Glutamatergic neuron (in vitro differentiated cells): ENCODE measurements at places on chromosomes 13 and 19.

DNA sequence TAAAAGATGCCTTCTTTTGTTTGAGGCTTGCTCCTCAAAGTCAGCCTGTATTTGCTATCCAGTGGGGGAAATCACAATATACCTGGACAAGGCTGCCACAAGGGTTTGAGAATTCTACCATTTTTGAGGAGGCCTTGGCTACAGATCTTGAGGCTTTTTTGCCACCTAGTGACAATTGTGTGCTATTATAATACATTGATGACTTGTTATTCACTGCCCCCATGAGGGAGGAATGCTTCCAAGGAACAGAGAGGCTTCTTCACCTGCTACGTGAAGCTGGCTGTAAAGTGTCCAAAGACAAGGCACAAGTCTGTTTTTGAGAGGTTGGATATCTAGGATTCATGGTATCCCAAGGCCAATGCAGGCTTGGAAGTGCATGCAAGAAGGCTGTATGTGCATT lies 72.5 kb downstream of the ZNF708 start:
- no peak for DNase-seq

DNA sequence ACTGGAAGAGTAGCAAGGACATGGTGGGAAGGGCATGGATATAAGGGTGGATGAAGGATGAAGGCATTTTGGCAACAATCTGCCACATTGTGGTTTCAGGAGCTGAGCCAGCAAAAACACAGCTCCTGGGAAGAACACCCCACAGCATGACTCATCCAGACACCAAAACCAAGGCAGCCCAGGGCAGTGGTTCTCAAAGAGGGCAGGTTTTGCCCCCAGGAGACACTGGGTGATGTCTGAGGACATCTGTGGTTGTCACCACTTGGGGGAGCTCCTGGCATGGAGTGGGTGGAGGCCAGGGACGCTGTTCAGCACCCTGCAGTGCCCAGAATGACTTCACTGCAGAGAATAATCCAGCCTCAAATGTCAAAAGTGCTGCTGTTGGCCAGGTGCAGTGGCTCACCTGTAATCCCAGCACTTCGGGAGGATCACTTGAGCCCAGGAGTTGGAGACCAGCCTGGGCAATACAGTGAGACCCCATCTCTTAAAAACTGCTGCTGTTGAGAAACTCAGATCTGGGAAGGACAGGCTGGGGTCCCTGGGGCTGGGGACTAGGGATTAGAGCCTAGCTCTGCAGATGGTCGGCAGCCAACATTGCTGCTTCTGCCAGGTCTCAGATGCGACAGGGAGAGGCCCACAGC lies 16.1 kb downstream of the ZFR2 start:
- no peak for DNase-seq

DNA sequence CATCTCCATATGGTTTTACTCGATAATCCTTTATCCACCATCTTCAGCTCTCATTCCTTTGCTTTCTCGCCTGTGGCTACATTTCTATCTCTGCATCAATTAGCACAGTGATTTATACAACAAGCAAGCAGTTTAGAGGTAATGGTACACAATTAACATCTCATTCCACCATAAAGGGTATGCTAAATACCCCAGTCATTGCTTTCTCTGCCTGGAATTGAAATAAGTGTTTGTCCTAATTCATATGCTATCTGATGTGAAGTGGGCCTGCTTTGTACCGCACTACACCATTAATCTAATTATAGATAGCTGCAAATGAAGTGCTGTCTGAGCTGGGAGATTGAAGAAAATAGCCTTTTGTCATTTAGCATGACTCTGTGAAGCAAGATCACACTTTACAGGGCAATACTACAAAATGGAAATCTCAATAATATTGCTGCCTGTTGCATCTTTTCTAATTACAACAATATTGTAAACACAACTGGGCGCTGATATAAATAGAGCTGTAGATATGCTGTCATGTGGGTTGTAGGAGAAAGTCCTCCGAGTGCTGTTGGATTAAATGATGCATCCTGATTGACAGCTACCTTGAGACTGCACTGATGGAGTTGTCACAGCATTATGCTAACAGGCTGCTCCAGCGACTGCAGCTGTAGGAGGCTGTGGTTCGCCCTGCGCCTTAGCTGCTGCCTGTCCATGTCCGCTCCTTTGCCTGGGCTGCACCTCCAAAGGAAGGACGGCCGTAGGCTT lies 78.2 kb downstream of the GGACT start:
- DNase-seq = peak; percentile 64

DNA sequence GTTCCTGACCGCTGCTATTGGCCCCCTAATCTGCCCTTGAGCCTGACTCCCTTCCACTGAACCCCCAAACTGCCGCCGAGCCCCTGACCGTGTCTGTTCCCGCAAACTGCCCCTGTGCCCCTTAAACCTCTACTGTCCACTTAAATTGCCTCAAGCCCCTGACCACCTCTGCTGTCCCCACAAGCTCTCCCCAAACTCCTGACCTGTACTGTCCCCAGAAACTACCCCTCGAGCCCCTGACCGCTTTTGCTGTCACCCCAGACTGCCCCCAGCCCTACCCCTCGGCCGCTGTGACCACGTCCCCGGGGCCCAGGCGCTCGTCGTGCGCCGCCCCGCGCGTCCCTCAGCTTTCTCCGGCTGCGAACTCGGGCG lies 382 bp downstream of the ZNF77 start:
- DNase-seq = no peak

DNA sequence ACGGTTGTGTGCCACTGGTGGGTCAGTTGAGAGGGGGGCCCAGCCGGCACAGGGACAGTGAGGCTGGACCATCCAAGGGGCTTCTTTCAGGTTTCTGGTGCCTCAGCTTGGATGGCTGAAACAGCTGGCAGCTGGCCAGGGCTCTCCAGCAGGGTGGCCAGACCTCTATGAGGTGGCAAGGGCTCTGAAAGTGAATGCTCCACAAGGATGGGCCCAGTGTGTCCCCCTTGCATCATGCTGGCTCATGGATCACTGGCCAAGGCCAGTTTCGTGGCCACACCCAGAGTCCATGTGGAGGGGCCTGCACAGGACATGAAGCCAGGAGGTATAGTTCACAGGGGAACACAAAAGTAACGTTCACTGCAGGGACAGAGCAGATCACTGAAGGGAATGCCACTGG lies 49.6 kb downstream of the CDADC1 start:
- DNase-seq = no peak

DNA sequence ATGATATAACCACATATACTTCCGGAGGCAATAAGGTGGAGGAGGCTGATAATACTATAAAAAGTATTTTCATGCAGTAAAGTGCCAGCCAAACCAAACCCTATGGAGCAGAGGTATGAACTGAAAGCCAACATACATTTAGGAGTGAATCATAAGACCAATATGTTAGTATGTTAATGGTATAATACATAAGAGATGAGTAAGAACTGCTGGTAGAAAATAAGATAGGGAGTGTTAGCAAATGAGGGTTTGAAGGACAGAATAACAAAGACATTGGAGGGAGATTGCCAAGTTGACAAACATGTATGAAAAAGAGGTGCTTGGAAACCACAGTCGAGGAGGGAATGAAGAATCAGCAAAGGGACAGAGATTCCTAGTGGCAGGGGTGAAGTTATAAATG lies 10.8 kb downstream of the ENOX1 start:
- no peak for DNase-seq

DNA sequence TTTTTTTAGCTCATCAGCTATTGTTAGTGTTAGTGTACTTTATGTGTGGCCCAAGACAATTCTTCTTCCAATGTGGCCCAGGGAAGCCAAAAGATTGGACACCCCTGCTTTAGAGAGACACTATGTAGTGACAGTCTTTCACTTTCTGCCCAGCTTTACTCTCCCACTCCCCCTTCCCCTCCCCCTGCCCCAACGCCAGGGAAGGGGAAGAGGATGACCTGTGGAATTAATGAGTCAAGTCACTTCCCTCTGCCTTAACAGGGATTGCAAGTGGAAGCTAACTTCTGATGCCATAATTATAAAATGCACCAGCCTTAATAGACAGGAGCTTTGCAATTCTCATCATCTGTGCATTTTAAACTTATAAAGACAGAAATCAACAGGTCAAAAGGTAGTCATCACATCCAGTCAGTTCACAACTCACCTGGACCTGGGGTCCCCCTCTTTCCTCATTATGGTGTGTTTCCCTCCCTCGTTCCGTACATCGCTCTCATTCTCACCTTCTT lies 1.6 kb downstream of the ZNF415 start:
- no peak for DNase-seq

DNA sequence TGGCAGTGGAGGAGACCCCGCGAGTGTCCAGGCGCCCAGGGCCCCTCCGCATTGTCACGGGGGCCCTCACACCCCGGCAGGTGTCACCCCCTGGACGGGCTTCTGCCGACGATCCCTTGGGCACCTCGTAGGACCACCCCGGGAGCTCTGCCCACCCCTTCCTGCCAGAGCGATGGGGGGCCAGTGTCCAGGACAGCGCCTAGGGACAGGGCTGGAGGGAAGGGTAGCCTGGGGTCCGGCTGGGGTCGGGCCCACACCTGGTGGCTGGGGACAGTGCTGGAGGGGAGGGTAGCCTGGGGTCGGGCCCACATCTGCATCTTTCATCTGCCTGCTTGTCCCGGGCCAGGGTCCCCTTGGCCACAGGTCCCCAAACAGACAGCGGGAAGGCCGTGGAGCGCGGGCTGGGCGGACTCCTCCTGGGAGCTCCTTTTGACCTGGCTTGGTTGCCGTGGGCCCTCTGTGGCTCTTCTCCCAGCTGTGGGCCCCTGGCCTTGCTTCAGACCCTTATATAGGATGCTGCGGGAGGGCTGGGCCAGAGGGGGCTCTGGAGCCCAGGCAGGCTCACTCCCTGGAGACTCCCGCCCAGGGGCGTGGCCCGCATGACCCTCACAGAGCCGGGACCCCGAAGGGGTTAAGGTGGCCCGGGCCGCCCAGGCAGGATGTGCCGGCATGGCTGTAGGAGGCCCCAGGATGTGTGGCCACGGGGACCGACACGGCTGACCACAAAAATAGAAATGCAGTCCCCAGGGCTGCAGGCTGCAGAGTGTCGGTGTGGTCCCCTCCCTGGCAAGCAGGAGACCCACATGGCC lies 74.1 kb upstream of the MCF2L start:
- DNase-seq = peak; percentile 29

DNA sequence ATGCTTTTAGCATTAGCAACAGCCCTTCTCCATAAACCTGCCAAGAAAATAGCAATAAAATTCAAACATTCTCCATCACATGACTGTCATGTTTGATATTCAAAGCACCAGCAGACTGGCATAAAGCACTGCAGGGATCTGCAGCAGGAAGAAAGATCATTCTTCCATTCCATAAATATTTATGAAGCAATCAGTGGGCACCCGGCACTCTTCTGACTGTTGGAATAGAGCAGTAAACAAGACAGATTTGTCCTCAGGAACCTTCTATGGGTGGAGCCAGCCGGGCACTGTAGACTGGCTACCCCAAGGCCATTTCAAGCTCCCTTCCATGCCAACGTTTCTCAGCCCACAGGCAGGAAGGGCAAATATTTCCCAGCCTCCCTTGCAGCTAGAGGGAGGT lies 25.5 kb downstream of the PLA2G4C start:
- no peak for DNase-seq

GRCh38 chr13:104309431-104309830 lies 1243.2 kb upstream of the SLC10A2 start:
- no peak for DNase-seq

DNA sequence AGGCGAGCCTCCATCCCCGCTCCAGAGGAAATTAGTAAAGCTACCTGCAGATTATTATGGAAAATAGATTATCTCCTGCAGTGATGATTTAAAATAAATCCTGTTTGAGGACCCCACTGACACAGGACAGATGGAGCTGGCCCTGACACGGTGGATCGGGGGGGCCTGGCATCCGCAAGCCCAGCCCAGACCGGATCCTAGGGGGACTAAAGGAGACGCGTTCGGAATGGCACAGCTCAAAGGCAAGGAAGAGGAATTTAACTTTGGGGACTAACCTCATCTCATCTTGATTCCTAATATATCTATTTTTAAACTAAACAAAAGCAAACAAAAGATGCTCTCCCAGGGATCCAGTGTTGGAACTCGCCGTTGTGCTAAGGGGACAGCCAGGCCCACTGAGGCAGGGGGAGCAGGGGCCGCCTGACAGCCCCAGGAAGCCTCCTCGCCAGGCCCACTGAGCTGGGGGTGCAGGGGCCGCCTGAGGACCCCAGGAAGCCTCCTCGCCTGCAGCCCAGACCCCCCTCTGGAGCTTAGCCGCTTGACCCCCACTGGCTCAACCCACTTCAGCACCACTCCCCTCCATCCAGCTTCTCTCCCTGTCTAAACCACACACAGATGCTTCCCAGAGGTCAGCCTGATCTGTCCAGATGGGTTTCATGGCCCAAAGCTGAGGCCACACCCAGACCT lies 78.6 kb downstream of the SPACA7 start:
- no peak for DNase-seq

DNA sequence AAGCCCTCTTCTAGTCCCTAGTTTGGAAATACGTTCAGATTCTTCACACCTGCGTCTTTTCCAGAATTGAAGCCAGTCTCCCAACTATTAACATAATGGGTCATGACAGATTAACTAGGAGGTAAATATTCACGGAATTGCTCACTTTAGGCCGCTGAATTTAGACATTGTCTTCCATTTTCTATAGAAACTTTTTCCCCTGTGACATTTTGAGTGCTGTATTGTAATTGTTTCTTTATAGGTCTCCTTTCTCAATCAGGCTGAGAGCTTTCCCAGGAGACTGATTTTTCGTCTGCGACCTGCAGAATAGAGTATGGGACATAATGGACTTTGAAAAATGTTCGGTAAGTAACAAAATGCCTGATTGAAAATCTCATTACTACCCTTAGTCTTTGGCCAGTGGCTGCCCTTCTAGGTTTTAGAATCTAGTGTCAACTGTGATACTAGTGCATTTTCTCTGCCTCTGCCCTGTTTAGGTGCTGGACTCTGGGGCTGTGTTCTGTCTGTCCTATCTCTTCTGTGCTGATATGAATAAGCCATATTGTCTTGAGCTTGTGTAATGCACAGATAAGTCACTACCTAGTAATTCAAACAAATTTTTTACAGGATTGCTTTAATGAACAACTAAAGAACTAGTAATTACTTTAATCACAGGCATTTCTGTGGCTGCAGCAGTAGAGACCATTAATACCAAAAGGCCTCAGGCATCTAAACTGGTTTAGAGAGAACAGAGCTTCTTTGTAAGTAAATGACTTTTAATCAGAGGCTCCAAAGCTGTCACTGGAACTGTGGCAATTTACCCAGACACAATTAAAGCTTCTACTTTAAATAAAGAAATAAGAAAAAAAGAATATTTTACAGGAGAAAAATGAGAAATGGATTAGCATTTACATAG lies 122.4 kb upstream of the FREM2 start:
- no peak for DNase-seq

DNA sequence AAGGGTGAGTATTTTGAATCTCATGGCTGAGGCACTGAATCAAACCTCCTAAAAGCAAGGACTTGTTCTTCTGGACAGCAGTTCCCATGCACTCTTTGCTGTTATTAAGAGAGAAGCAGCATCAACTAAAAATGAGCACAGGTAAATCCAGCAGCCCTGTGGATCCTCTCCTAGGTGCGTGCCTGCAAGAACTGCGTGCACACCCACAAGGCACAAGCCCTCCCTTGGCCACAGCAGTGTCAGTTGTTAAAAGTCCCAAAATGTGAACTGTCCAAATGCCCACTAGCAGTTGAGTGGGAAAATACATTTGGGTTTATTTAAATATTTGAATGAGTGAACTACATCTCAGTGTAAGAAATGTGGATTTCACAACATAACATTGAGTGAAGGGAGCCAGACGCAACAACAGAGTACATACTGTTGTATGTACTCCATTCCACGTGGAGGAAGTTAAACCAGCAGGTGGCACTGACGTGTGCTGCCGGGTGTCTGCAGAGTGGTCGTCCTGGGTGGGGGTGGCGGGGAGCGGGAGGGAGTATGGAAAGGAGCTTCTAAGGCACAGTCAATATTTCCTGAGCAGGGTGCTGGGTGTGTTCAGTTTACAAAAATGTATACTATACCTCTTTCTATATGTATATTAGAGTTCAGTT lies 266.4 kb downstream of the NALCN start:
- peak; percentile 63 for DNase-seq
